Type B pancreatic cell (in vitro differentiated cells): ENCODE measurements at places on chromosomes 1 and 21.
A peak's percentile ranks its signal among the peaks of the same experiment; 100 is the strongest.

- DNase-seq, result no peak
Observed at GRCh38 chr1:44447051-44447810, 42.2 kb downstream of the RNF220 start.

DNA sequence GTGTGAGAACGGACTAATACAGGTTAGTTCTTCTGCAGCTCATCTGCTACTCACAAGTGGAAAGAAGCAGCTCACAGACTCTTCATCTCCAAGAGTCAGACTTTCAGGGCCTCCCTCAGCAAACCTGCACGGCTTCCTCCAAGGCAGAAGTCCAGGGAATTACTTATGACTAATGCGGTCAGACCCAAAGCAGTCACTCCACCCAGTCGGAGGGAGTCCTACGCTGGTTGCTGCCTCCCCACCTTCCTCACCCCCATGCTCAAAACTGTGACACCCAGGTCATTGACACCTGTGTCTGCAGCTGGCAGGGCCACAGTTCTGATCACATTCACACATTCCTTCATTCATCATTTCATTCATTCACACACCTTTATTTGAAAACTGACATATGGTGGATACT is 38.4 kb upstream of the PRDM2 start:
- DNase-seq, result no peak

DNA sequence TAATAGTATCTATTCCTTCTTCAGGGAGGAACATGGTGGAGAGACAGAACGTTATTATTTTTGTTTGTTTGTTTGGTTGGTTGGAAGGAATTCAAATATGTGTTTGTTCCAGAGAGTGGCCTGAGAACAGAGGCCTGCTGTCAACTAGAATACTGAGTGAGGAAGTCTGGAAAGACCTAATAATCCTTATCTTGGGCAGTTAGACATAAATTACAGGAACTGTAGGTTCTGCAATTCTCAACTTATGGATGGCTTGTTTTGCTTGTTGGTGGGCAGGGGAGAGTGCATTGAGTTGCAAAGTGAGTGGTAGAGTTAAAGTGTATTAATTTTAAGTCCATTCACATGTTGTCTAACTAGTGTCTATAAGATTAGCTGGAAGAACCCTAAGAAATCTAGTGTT is 197.6 kb downstream of the BACH1 start:
- no peak for DNase-seq

GRCh38 chr21:28298251-28298672 is 694.4 kb downstream of the LTN1 start:
- no peak for DNase-seq

- no peak for DNase-seq
Observed at GRCh38 chr1:61967750-61968149, 225.5 kb downstream of the PATJ start.

GRCh38 chr1:211133393-211133835 is 534 bp downstream of the KCNH1 start:
- DNase-seq, result no peak

DNA sequence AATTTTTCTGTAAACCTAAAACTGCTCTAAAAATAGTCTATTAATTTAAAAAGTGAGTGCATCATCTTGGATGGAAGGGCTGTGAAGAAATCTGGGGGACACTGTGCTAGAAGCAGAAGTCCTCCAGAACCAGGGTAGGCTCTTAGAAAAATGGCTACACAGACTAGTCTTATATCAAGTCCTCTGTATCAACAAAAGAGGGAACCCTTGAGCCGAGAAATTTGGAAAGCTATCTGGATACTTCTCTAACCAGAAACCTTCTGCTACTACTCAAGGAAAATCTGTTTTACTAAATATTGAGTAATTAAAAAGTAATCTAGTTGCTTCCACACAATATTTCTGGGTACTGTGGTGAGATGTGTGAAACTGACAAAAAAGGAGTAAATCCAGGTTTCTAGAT is 92.1 kb downstream of the WDR3 start:
- no peak for DNase-seq

DNA sequence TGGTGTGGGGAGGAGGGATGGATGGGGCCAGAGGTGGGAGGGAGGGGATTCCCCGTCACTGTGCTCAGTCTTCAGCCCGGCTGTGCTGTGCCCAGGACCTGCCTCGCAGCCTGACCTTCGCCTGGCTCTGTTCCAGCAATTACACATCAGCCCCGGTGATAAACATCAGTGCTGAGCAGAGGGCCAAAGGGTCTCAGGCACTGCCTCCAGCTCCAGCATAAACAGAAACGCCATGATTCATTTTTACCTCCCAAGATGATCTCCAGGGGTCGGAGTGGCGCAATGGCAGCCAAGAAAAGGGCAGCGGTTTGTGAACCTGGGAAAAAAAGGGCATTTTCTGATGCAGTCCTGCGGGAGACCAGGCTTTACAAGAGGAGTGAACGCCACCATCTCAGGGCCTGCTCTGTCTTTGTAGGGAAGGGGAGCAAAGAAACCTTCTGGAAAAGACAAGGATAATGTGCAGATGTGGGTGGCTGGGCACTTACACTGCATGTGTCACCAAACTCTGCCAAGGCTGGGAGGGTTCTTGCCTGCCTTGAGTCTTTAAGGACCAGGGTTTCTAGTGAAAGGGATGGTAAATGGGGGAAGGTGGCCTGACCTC is 28.1 kb downstream of the SHISA4 start:
- no peak for DNase-seq

DNA sequence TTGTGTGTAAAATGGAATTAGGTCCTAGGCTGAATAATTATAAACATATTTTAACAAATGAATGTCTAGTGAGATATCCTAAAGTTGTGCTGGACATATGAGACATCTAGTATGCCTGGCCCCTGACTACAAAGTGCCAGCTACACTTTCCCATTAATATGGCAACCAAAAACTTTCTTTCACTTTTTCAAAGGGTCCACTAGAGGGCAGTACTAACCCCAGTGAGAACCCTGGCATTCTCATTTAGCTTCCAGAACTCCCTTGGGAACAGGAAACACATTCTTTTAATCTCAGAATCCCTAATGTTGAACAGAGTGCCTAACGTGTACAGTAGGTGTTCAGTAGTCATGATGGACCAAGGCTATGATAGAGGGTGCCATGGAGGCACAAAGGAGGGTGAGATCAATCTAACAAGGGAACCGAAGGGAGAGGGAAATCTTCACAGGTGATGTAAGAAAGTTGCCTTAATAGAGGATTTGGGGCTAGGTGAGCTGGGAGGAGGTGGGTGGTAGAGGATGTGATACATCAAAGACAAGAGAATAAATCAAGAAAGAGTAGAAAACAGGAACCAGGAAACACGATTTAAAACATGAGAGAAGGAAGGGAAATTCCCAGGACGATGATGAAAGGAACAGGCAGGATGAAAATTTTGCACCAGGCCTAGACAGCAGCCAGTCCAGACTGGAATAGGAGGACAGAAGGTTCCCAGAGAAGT is 41.6 kb downstream of the NSL1 start:
- DNase-seq, result no peak

- no peak for DNase-seq
Observed at GRCh38 chr1:62396871-62397270, 40.0 kb upstream of the USP1 start.

DNA sequence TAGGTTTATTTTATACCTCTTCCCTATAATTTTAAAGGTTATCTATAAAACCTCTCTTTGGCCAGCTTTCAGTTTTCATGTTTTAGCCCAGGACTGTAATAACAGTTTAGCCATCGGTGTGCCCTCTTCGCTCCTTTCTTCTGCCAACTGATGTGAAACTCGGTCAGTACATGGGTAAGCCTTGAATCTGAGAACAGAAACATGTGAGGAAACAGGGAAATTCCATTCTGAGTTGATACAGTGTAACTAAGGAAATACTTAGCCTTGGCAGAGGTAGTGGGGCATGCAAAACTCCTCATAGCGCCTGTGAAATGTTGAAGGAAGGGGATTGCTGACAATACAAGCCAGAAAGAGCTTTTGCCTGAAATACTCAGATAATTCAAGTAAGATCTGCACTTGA is 465.2 kb downstream of the NCAM2 start:
- no peak for DNase-seq

GRCh38 chr1:37303884-37304574 is 170.4 kb upstream of the ZC3H12A start:
- DNase-seq, result no peak

DNA sequence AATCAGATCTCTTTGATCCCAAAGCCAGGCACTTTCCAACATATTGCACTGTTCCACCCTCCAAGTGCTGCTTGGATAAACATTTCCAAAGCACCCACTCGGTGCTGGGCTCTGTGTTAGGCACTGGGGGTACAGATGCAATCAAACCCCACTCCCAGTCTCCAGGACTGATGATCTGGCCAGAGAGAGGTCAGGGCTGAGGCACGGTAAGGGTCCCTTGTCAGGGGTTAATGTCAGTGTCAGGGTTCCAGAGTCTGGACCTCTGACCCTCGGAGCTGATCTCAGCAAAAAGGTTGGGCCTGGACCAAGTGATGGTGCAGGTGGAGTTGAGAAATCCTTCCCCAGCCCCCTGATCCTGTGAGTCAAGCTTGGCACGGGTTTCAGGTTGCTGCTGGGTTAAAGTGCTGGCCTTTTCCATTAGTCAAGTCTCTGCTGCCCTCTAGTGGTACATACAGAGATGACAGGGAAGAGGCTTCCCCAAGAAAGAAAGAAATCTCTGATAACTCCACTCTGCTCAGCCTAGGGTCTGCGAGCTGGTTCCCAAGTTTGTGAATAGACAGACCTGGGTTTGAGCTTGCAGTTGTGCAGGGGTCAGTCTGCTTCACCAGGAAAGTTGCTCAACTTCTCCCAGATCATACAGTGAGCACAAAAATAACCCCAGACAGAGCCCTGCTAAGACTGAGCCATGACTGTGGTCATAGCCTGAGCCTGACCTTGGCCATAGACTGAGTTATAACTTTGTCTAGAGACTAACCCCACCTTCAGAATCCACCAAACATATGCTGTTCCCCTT is 74.6 kb downstream of the DMRTA2 start:
- DNase-seq, result no peak

DNA sequence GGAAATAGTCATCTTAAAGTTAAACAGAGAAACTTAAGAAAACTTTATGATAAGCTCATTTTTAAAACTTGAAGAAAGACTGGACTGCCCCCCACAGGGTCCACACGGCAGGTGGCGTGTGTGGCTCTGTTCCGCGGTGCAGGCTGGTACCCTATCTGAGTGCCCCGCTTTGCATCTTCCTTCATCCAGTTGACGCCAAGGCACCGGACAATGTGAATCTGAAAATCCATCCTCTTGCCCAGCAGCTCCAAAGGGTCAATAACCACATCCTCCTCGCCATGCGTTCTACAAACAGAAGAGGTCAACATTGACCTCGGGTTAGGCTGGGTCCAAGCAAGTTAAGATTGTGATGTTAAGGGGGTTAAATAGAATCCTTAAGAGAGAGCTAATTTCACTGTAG is 54.5 kb downstream of the SCCPDH start:
- DNase-seq, result peak; percentile 54
